Keratinocyte (primary cell): ENCODE measurements at places on chromosomes 1 and 21.

- DNase-seq: no peak
These were observed 19.1 kb upstream of the TMCO1 start for GRCh38 chr1:165787741-165788140.

DNA sequence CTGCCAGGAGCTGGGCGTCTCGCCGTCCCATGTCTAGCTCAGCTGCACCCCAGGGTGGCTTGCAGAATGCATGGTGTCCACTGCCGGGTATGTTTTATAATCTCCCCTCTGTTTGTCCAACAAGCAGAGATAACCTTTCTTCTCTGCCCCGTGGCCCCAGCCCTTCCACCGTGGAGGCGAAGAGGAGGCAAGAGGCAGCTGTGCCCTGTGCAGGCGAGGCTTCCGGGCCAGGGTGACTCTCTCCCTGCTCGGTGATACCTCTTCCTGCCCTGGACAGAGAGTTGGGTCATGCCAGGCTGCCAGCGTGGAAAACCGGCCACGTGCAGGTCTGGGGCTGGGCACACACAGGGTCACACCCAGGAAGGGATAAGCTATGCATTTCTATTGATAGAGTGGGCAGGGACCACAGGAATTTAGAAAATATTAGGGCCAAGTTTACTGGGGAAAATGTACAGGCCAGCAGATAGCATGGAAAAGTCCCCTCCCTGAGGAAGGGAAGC lies at the start of gene TFF2:
TFF2 (minus strand) TSS at position 68 of the 500 bp plus-strand sequence; CDS start at position 31, 37 bp downstream.
- DNase-seq: no peak

DNA sequence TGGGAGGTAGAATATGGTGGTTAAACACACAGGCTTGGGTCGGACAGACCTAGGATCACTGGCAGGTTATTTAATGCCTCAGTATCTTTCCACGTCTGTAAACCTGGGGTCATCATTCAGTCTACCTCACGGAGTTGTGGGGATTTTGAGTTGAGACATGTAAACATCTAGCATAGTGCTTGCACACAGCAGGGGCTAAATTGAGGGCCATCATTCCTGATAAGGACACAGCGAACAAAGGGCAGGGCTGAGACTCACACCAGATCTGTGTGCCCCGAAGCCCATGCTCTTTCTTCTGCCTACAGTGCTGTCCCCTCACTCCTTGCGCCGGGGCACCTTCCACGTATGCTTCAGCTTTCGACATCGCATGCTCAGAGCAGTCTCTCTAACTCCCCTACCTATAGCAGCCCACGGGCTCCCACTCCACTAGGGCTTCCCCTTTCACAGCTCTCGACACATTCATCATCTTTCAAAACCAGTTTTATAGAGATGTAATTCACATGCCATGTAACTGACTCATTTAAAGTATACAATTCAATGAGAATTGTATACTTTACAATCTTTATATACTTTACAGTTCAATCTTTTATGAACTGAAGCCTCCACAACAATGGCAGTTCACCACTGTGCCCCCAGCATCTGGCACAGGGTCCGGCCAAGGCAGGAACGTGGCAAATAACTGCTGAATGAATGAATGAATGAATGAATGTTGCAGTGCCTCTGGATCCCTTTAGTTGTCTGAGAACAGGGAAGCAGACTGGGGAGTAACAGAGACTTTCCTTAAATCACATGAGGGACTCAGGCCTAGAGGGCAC lies 48.0 kb downstream of the GPR161 start:
- DNase-seq: no peak

- no peak for DNase-seq
These were observed 4.0 kb upstream of the CEP350 start for GRCh38 chr1:179950651-179951050.

DNA sequence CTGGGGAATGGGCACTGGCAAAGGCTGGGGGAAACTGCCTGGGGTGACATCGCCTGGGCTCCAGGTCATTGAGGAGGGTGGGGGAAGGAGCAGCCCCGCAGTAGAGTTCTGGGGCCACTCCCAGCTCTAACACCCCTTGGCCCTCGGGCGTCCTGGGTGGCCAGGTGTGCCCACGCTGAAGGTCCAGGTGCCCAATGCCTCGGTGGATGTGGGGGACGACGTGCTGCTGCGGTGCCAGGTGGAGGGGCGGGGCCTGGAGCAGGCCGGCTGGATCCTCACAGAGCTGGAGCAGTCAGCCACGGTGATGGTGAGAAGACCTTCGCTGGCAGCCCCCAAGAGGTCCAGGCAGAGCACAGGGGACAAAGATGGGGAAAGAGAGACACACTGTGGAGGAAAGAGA lies 7.7 kb downstream of the NTRK1 start:
- no peak for DNase-seq

- DNase-seq: no peak
These were observed 19.8 kb downstream of the TINAGL1 start for GRCh38 chr1:31595836-31596736.

- no peak for DNase-seq
These were observed 36.5 kb downstream of the LHX4 start for GRCh38 chr1:180266275-180267210.

DNA sequence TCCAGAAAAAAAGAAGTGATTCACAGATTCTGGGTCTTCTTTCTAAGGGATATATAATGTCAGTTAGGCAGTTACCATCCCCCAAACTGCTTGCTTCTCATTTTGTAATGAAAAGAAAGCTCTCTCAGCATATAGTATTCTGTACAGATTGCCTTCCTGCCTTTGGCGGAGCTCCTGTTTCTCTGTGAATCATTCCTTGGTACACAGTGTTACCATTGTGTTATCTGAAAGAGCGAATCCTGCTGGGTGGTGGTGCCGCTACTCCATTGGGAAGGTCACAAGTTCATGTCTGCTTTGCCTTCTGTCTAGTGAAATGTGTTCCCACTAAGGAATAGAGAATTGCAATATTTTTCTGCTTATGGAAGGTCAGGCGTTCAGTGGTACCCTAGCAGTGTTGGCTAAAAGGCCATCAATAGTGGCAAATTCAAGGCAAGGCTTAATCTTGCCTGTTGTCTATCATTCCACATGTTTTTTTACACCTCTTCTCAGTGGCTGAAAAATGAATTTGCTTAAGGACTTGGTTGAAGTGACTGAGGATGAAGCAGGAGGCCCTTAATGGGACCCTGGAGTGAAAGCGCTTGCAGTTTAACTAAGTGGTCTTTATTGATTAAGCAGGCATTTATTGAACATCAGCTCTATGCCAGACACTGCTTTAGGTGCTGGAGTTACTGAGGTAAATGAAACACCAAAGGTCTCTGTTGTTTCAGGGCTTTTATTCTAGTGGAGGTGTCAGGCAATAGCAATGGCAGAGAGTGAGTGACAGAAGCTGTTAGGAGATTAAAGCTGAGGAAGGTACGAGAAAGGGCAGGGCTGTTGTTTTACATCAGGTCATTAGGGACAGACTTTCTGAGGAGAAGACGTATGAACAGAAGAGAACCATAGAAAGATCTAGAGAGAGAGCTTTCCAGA lies 186.7 kb downstream of the PDE4B start:
- no peak for DNase-seq

- no peak for DNase-seq
These were observed 45.5 kb downstream of the TNNT2 start for GRCh38 chr1:201332021-201332420.

DNA sequence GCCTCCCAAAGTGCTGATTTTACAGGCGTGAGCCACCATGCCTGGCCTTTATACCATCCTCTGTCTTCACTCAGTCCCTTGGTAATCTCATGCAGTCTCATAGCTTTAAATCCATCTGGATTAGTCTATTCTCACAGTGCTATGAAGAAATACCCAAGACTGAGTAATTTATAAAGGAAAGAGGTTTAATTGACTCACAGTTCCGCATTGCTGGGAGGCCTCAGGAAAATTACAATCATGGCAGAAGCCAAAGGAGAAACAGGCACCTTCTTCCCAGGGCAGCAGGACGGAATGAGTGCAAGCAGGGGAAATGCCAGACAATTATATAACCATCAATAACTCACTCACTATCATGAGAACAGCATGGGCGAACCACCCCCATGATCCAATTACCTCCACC lies 49.1 kb upstream of the CPLANE2 start:
- no peak for DNase-seq

DNA sequence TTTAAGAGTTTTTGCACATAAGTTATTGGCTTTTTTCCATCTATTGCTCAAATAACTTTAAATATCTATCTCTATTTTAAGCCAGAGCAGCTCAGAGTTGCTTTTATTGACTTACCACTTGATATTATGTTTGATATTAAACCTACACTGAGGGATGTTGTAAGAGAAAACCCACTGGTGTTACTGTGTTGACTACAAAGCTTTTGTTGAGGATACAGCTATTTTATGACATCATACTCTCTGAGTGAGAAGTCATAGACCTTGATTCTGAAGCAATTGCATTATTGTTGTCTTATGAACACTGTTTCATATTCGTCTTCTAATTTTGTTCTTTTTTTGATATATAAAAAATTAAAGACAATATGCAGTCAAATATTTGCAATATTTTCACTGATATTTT lies 560.4 kb downstream of the PTBP2 start:
- DNase-seq: no peak

GRCh38 chr1:80657707-80658106 lies 1143.0 kb upstream of the ADGRL2 start:
- no peak for DNase-seq

DNA sequence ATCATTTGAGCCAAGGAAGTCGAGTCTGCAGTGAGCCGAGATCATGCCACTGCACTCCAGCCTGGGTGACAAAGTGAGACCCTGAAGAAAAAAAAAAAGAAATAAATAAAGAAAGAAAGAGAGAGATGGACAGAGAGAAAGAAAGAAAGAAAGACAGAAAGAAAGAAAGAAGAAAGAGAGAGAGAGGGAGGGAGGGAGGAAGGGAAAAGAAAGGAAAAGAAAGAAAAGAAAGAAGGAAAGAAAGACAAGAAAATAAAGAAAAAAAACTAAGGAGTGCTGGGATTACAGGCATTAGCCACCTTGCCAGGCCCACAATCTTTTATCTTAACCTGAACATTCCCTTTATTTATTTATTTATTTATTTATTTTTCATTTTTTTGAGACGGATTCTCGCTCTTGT lies 51.7 kb upstream of the SOD1 start:
- DNase-seq: no peak

- no peak for DNase-seq
These were observed 36.2 kb upstream of the ACTRT2 start for GRCh38 chr1:2985067-2985561.

DNA sequence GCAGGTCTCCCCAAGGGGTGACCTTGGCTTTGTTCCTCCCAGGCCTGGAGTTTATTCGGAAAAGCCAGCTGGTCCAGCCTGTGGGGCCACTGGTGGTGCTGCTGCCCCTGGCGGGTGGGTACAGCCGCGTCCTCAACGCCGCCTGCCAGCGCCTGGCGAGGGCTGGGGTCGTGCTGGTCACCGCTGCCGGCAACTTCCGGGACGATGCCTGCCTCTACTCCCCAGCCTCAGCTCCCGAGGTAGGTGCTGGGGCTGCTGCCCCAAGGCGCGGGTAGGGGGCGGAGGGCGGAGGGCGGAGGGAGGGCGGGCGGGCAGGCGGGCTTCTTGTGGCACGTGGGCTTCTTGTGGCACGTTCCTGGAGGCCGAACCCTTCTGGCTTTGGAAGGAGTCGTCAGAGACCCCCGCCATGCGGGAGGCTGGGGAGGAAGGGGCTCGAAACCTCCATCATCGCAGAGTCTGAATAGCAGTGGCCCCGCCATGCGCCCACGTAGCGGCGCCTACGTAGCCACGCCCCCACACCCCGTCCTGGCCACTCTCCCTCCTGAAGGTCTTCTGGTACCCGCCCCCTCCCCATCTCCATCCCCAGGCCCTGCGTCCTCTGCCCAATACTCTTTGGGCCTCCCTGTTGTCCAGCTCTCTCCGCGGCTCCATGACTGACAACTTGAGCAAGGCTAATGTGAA lies 16.7 kb downstream of the PCSK9 start:
- no peak for DNase-seq

DNA sequence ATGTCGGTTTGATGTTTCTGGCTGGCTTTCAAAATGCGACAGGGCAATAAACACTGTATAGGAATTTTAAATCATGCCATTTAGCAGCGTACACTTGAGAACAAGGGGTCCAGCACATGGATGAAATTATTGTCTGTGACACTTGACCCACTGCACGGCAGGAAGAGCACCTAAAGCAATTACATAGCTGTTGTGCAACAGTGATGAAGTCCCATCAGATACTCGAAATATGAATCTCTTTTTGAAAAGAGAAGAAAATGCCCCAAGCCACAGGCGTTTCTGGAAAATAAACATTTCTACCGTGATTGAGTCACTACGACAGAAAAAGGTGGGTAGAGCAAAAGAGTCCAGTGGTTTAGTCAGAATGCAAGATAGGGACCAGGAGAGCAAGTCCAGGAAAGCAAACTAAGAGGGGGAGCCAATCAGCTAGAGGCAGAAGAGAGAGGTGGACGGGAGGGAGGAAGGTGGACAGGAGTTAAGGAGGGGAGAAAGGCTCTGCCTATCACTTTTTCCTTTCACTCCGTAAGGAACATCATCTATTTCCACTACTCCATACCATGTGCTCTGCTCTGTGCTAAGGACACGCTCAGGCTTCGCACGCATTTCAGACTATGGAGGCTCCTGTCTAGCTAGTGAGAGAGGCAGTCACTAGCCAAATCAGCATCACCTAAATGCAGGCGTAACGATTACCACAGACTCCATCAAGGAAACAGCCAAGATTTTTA lies 6.4 kb downstream of the DSCAM start:
- DNase-seq: no peak

GRCh38 chr1:232385221-232385620 lies 244.7 kb downstream of the SIPA1L2 start:
- DNase-seq: peak; percentile 7

DNA sequence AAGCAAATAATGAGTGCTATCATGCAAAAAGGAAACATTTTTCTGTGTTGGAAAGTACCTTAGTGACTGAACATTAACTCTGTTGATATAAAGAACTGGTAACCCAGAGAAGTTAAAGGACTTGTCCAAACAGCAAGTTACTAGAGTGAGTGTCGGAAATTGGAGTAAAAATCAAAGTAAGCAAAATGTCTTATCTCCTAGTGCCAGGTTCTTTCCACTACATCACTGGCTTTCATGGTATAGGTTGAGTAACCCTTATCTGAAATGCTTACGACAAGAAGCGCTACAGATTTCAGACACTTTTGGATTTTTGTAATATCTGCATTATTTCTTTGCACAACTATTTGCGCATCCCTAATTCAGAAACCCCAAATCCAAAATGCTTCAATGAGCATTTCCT lies 16.4 kb upstream of the RABIF start:
- DNase-seq: no peak

DNA sequence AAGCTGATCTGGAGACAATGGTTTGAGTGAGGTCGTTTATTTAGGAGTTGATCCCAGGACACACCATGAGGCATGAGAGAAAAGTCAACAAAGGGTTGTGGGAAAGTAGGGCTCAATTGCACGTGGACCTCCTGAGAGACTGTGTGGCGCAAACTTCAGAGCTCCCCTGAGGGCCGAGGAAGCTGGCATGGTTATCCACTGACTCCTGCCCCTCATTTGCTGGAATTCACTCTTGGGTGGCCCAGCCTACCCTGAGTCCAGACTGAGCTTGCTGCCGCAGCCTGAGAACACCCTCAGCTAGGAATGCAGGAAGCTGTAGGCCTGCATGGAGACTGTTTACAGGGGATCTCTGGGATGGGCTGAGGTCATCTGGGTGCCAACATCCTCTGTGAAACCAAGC lies 301.0 kb downstream of the RWDD3 start:
- no peak for DNase-seq

GRCh38 chr1:51621161-51621560 lies 4.3 kb downstream of the OSBPL9 start:
- no peak for DNase-seq

GRCh38 chr1:199422206-199422605 lies 605.3 kb upstream of the NR5A2 start:
- no peak for DNase-seq
